ENCODE measurements at places on chromosomes 1 and 21.

DNA sequence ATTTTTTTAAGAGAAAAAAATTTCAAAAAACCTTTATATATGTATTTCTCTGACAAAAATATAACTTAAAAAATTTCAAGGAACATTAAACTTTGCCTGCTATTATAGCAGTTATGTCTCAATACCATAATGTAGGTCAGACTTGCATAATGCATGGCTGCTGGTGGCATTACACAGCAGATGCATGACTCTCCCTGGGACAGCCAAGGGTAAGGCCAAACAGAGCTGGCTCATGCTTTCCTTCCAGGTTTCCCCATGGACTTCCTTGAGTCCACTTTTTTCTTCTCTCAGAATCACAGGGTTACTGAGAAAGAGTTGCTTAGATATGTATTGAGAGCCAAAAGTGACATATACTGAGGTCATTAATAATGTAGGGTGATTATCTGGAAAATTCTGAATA lies 43.7 kb downstream of the RHOU start:
- no peak for DNase-seq

GRCh38 chr1:84939151-84939550 lies 46.1 kb upstream of the LPAR3 start:
- no peak for DNase-seq

DNA sequence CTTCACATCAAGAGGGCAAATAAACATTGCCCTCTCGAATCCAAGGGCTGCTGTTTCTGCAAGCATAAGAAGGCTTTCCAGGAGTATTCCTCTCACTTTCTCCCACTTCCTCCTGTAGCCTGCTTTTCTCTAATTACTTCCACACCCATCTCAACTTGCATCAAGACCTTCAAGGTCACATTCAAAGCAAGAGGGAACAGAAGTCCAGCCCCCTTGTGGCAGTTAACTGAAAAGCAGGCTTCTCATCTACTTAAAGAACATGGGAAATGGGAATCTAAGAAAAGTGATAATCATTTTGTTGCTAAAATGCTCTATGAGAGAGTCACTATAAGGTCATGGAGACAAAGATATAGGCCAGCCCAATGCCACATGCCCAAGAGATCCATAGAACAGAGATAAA lies 874.4 kb downstream of the KCNT2 start:
- DNase-seq, result no peak

GRCh38 chr21:42102991-42103390 lies 31.9 kb downstream of the UMODL1 start:
- DNase-seq, result no peak

DNA sequence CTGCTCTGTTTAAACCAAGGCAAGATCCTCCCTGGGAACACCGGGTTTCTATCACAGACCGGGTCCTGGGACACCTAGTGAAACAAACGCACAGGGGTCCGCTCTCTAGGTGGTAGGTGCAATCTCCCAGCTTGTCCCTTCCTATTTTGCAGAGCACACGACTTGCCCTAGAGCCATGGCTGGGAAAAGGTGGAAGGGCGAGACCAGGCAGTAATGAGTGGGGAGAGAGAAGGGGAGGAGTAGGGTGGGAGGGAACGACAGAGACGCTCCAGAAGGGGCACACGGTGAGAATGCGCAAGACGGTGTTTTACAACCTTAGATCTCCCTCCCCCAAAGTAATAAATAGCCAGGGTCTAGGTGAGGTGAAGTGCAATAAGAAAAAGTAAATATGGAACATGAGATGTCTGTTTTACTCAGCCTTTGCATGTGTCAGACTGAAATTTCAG lies 9.3 kb upstream of the ARHGAP29 start:
- DNase-seq, result no peak

DNA sequence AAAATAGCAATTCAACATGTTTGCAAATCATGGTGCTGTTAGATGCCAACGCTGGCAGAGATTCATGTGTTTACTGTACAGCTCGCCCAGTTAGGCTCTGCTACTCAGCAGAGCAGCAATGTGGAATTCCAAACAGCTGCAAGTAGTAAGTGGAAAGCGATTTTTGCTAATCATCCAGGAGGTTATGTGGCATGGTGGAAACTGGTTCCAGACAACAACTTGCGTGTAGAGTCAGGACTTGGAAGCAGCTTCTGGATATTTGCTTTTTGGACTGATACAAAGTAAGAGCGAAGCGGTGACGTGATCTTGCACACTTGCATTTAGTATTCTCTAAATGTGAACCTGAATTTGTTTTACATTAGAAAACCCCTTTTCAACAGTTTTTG lies 27.1 kb upstream of the HHAT start:
- no peak for DNase-seq

GRCh38 chr1:108089477-108089876 lies 110.7 kb downstream of the SLC25A24 start:
- DNase-seq, result no peak

GRCh38 chr1:30856260-30856790 lies 52.2 kb downstream of the SDC3 start:
- no peak for DNase-seq

GRCh38 chr1:116559304-116559761 lies 11.5 kb downstream of the CD58 start:
- no peak for DNase-seq

DNA sequence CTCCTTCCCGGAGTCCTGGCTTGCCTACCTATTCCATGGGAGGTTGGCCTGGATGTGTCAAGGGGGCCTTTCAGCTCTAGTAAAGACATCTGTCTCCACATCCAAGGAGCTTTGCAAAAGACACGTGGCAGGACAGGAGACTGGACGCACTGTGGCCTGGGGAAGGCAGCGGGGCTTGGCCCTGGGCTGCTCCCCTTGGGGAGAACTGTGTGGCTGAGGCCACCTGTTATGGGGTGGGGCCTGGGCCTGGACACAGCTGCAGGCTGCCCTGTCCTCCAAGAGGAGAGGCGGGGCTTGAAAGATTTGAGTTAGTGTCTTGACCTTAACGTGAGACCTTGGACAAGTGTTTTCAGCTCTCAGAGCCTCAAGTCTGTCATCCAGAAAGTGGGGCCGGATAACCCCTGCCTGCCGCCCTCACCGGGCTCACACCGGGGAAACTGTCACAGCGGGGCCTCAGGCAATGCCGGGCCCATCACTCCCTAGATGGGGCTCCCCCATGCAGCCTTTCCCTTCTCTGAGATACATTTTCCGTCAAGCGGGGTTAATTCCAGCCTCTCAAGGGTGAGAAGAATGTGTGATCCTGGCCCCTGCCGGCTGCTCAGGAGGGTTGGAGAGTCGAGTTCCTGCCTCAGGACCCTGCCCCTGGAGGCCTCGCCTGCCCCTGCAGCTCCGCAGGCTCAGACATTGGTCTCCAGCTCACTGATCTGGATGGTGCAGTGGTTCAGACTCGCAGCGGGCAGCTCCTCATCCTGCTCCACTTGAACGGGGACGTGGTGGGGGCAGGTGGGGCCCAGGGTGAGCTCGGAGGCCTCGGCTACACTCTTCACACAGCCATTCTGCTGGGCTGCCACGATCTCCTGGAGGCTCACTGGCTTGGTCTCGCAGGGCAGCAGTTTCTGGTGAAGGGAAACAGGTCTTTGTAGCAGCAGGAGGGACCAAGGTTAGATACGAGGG lies 25.6 kb downstream of the PODN start:
- no peak for DNase-seq

DNA sequence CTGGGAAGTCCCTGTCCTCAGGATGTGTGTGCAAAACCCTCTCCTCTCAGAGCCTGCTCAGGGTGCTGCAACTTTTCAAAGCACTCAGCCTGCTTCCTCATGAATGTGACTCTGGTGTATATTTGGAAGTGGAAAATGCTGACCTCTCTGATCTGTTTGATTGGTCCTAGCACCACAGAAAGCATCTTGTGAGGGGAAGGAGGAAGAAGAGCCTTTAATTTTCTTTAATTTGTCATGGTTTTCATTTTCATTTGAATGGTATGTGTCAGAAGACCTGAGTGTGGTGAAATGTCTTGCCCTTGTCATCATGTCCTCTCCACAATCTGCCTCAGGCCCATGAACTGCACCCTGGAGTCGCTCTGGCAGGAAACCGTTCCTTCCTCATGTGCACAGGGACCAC lies 383.5 kb downstream of the NTNG1 start:
- no peak for DNase-seq

GRCh38 chr1:114347431-114348209 lies 163.4 kb downstream of the TRIM33 start:
- DNase-seq, result no peak

- no peak for DNase-seq
Observed at GRCh38 chr1:24931468-24932231, 1.6 kb upstream of the RUNX3 start.

DNA sequence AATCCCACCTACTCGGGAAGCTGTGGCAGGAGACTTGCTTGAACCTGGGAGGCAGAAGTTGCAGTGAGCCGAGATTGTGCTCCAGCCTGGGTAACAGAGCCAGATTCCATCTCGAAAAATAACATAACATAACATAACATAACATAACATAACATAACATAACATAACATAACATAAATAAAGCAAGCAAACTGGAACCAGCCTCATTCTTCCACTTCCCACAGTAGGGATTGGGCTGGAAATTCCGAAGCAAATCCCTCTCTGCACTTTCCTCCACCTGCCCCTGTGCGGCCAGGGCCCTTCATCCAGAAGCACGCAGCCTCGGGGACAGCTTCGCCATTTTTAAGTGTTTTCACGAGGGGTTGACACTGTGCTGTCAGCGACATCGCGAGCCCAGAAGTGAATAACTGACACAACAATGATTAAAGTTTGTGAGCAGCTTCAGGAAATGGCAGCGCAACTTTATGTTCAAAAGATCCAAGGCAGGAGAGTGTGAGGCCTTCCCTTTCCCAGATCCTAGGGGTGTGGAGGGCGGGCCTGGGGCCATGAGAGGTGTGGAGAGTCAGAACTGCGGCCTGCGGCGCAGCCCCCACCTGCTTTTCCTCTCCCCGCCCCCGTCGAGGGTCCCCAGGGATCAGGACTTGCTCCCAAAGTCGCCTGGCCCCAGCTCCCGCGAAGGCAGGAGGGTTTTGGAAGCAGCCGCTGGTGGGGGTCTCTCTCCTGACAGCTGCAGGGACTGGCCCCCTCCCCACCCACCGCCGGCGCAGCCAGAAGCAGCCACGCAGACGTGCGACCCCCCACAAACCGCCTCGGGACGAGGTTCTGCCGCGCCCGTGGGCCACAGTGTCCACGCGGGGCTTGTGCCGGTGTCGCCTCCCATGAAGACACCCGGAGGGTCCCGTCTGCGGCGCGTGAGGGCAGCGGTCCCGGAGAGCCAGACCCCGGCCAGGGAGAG lies 651 bp upstream of the GABRD start:
- DNase-seq, result no peak

GRCh38 chr21:37829447-37829846 lies 86.8 kb downstream of the KCNJ6 start:
- no peak for DNase-seq

DNA sequence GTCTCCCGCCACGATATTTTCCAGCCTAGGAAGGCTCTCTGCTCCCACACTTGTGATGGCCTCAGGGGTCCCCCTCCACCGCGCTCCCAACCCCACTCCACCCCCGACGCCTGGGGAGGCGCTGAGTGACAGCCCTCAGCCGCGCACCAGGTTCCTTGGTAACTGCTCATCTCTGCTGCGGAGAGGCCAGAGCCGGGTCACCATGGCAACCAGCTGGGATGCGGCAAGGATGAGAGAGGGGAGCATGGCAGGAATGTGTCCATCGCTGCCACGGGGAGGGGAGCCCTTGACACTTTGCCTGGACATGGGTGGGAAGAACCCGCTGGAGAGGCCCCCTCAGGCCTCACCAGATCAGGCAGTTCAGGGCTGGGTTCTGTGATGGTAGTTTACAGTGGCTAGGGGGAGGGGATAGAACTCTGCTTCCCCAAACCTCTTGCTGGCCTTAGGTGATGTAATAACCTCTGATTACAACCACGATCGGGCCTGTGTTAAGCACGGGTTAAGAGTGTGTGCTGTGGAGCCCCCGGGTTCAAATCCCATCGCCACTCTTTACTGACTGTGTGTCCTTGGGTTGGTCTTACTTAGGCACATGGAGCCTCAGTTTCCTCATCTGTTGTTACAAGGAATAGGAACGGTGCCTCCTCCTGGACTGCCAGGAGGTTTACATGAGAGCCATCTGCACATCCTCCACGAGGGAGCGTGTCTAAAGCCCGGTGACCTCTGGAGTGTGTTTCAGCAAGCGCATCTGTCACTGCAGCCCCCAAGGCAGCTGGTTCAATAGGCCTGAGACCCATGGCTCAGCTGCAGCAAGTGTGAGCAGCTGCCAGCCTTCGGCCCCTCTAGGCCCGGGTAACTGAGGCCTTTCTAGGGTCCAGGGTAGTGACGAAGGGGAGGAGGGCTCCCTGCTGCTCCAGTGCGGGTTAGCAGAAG lies 6.3 kb downstream of the KIF17 start:
- DNase-seq, result no peak

GRCh38 chr1:57377339-57378139 lies 46.3 kb downstream of the DAB1 start:
- no peak for DNase-seq

DNA sequence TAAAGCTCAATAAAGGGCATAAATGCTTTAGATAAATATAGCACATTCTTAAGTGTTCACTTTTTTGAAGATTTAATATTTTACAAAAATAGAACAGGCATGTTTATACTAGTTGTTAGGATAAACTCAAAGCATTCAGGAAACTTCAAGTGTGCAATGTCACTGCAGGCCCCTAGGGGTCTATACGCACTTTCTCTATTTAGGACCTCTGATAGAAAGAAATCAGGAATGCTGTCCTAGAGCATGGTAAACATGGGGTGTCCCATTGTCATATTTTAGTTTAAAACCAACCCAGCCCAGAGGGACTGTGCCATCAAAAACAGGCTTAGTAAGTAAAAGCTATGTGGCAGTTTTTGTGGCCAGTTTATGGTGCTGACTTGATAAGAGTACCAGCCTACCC lies 102.2 kb downstream of the BARHL2 start:
- DNase-seq, result no peak

- no peak for DNase-seq
Observed at GRCh38 chr1:29397981-29398380, 161.7 kb downstream of the PTPRU start.

DNA sequence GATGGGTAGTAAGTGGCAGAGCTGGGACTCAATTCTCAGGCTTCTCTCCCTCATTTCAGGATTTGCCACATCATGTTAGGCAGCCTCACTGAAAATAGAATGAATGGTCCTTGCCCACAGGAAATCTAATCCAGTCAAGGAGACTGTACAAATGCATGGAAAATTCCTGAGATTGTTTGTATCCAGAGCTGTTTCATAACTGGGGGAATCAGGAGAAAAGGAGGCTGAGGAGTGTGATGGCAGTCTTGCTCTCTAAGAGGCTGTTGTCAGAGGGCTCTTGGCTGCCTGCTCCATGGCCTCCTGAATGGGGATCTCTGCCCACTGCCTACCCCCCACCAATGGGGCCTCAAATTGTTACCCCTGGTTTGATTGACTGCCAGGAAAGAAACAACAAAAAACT lies 141.9 kb upstream of the TNR start:
- no peak for DNase-seq

GRCh38 chr1:41381692-41382479 lies 20.7 kb downstream of the FOXO6 start:
- no peak for DNase-seq

DNA sequence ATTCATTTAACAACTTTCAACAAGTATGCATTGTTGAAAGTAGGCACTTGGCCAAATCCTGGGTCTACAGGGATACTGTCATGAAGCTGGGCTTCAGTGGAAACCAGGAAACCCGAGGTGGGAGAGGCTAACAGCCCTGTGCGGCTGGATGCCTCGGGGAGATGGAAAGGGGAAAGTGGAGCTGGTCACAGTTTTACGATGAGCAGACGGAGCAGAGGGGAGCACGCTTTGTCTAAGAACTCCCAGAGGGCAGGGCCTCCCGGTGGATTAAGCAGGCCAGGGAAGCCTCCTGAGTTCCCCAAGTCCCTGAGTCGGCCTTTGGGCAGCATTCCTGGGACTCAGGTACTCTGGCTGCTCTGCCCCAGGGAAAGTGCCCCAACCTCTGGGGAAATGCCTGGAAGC lies 23.8 kb downstream of the STUM start:
- DNase-seq, result no peak

GRCh38 chr1:39195166-39196111 lies 9.1 kb upstream of the MACF1 start:
- DNase-seq, result no peak

Data from memory B cell (primary cell).